Pulmonary artery endothelial cell (primary cell): ENCODE measurements at places on chromosomes 12 and 14.

DNA sequence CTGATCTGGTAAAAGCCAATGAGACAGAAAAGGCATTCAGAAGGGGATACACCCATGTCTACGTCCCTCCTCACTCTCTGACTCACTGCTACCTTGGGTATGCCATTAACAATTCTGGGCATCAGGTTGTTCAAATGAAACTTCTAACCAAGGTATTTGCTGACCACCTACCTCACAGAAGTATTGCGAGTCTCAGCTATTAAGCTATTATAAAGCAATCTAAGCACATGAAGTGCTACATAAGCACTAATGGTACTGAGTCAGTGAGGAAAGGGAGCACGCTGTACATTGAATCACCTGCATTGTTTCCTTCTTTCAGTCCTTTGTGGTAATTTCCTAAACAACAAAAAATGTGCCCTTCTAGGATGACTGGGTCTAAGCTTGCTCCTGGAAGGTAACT, 62.8 kb upstream of the CCDC91 start:
- no peak for DNase-seq

- DNase-seq, result no peak
Measured at GRCh38 chr14:50417853-50418252, 21.2 kb upstream of the CDKL1 start.

GRCh38 chr12:115259968-115260747, 576.2 kb upstream of the TBX3 start:
- no peak for DNase-seq

DNA sequence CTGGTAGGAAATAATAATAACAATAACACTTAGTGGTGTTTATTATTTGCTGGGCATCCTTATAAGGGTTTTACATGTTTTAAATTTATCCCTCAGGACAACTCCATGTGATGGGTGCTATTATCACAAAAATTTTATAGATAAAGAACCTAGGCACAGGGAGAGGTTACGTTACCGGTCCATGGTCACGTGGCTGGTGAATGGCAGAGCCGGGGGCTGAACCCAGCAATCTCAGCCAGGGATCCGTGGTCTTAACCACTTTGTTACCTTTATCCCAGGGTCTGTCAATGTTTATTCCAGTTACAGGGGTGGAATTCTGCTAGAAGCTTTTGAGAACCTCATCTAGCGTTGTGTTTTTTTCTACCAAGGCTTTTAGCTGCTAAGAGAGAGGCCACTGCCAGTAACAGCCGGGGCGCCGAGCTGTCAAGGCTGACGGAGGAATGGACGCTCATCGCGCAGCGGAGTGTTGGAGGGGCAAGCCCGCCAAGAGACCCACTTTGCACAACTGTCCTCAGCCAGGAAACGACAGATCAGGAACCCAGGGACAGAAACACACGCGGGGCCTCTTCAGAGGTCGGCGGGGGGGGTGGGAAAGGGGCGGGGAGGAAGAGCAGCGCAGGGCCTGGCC, 418 bp downstream of the AMN1 start:
- no peak for DNase-seq

DNA sequence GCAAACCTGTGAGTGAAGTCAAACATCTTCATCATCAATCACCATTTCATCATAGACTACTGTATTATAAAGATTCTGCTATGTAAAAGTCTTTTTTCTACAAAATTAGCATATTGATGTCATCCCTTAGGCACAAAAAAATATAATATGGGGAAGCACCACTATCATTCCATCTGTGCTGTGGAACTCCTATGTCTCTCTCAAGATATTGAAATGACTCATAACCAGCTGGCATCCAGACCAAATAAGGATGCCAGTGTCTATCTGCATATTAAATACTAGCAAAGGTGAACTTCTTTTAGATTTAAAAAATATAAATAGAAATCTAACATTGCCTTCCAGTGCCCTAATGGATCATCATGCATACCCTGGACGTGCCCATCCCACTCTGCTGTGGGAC, 17.9 kb upstream of the DCAF5 start:
- DNase-seq, result no peak

DNA sequence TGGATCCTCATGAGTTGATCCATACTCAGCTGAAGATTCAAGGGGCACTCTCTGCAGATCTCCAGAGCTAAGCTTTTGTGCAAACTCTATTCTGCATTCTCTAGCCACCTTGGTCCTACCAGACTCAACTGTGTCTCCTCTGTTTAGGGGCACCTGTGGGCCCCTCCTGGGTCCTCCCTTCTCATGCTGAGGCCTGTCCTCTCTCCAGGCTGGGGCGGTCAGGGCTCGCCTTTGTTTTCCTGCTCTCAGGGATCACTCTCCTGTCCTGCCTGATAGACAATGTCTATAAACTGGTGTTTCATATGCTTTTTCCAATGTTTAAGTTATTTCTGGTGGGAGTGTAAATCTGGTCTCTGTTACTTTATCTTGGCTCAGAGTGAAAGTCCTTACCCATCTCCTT, 11.6 kb upstream of the KIF26A start:
- DNase-seq, result no peak

DNA sequence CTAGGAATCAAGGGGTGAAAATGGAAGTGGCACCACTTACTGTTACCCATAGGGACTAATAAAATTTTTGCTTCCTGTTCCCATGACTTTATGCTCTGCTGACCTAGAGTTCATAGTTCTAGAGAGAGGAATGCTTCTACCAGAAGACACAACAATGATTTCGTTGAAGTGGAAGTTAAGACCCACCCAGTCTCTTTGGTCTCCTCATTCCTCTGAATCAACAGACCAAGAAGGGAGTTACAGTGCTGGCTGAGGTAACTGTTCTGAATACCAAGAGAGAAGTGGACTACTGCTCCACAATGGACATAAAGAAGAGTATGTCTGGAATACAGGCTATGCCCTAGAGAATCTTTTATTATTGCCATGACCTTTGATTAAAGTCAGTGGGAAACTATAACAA, 23.5 kb upstream of the DYRK2 start:
- no peak for DNase-seq

- DNase-seq, result no peak
Measured at GRCh38 chr12:24072302-24072701, 122.8 kb upstream of the SOX5 start.

DNA sequence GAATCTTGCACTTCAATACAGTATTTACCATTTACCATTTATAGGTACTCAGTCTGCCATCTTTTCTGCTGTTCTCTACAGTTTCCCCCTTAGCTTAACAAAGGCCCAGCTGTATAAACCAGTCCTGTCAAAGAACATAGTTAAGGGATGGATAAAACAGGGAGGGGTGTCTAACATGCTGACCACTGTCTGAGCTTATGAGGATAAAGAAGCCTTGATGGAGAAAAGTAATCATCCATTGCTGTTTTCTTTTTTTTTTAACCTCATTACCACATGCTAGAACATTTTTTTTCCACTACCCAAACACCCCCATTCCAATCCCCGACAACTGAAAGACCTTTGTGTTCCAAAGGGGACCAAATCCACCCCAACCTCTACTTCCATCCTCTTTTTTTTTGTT, 39.9 kb downstream of the SOX5 start:
- DNase-seq, result no peak

GRCh38 chr14:60878536-60878935, 102.3 kb downstream of the TRMT5 start:
- no peak for DNase-seq

DNA sequence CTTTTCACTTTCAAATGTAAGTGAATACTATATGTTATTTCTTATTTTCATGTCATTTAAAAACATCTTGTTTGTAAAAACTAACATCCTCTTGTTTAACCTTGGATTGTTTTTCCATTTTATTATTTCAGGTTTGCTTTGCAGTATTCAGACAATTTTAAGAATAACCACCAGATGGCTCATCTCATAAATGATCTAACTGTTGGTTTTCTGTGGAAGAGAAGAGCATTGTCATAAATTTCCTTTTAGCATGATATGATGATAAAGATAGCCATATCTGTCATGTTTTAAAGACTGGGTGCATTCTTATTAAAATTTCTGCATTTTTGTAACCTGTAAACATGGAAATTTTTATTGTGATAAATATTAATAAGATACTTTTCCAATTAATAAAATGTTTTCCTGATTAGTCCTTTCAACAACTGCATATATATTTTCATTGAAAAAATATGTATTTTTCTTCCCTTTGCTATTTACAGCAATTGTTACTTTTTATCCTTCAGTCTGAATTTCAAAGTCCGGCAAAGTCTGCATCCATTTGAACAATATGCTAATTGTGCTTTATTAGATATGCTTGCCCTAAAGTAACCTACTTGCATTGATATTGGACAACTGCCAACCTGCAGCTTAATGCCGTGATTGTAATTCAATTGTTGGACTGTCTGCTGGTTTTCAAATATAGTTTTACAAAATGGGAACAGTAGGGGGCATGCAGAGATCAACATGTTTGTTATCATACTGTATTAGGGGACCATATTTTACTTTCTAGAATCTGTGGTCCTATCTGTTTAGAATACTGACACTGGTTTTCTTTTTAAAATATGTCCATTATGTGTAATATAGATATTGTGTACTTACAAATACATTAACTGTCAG, 163.4 kb downstream of the GARIN6 start:
- no peak for DNase-seq

DNA sequence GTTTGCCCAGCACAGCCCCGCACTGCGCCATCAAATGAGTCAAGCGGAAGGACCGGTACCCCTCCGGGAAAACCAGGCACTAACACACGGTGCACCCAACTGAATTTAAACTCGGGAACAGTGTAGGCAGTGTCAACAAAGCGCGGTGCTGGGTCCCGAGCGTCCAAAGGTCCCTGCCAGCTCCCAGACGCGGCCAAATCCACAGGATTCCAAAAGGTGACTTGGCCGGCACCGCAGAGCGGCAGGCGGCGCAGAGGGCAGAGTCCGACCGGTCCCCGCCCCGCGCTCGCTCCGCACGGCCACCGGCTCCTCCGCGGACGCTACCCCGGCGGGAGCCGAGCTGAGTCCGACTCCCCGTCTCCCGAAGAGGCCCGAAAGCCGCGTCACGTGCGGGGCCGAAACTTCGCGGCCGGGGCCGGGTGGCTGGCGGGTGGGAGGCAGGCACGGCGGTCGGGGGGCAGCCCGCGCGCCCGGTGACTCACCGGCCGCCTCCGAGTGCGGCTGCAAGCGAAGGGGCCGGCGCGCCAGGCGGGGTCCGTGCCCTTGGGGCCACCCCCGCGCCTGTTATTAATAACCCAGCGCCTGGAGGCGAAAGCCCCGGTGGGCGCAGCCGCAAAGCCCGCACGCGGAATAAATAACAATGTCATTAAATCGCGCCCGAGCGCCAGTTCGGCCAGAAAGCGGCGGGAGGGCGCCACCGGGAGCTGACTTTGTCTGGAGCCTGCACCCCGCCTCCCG, 863 bp downstream of the DENND5B start:
- no peak for DNase-seq

DNA sequence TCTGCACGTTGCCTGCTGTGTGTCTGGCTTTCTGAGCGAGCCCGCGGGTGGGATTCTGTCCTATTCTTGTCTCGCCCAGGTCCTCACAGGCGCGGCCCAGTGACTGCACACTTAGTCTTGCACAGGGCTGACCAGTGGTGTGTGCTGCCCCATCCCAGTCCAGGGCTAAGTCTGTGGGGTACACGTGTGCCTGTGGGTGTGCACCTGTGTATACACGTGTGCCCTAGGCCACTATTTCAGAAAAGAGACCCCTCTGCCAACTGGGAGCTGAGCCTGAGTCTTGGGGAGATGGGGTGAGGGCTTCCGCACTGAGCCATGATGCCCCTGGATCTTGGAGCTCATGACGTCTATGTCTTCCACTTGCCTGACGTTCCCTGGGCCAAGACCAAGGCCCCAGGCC, 185.5 kb upstream of the PRMT8 start:
- no peak for DNase-seq

DNA sequence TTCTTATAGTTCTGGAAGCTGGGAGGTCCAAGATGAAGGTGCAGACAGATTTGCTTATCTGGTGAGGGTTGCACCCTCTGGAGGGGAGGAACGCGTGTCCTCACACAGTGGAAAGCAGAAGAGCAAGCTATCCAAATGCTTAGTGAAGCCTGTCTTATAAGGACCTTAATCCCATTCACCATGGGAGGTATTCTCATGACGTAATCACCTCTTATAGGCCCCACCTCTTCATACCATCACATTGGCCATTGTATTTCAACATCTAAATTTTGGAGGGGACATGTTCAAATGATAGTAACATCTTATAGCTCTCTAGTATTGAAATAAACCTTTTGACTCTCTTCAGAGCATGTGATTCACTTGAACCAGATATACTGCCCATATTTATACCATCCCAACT, 105.0 kb upstream of the MYF6 start:
- DNase-seq, result no peak

- DNase-seq, result no peak
Measured at GRCh38 chr12:26803552-26803951, 29.4 kb downstream of the ITPR2 start.

DNA sequence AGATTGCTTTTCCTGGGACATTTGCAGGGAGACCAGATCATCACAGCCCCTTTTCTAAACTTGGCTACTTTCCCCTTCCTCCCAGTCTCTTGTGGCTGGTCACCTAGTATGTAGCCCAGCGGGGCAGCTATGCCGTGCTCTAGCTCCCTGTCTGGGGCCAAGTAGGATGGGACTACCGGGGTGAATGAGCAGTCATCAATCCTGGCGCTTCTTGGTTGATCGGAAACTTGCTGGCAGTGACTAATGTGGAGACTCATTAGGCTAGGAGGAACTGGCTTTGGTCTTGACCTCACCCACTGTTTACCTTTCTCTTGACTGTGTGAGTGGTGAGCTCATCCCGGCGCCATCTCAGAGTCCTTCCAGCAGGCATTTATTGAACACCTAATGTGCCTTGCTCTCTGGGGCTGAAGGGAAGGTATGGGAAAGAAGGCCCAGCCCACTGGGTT, 15.9 kb downstream of the PLEKHG3 start:
- DNase-seq, result no peak

DNA sequence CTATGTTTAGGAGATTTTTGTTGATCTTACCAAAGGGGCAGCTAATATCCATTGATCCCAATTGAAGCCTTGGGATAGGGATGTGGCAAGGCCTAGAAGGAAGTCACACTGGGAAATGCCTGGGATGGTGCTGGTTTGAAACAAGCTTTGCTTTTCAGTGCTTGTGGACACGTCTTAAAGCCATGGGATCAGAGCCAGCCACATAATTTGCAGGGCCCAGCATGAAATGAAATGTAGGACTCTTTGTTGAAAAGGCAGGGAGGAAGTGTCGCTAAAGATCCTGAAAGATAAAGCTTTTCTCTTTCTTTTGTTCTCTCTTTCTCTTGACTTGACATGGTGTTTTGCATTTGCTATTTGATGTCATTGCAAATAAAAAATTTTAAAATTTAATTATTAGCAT, 5.0 kb downstream of the TTC9 start:
- DNase-seq, result no peak

DNA sequence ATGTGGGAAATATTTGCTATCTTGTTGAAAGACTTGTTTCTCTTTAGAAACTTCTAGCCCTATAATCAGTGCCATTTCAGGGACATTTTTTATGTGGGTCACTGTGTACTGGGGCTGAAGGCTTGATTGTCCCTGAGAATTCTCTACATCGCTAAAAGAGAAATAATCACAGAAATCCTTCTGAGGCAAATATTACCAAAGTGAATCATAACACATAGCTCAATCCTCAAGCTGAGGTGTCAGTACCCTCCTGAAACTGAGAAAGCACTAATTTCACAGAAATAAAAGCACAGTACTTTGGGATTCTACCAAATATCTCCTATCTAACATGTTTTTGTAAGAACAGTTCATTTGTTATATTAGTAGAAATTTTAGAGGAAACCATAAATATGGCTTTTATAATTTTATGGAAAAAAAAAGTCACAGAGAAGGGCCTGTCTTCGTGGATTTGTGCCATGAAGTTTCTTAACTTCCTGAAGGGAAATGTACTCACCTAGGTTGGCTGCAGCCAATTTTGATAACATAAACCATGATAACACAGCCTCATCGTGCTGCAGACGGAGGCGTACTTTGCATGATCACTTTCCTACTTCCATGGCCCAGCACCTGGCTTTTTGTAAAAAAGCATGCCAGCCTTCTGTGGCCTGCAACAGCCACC, 163.7 kb upstream of the HIF1A start:
- no peak for DNase-seq
